ENCODE measurements at places on chromosomes 2 and 18. TPM values are rescaled to one million over a fixed set of nuclear protein-coding genes. Genes with fewer than 3 reads are reported as not detected.

The ABCB11 gene
- total RNA-seq: 0.37 TPM

The ATAD2B gene
- total RNA-seq: 45.4 TPM

The SP3 gene
- 69.3 TPM for total RNA-seq

The CD28 gene
- total RNA-seq: 9.0 TPM

The BCS1L gene
- 21.1 TPM for total RNA-seq

The CHRND gene
- not detected for total RNA-seq

The MAL gene
- total RNA-seq: not detected

The RBM45 gene
- total RNA-seq: 16.9 TPM

The CYBRD1 gene
- total RNA-seq: 296 TPM

The FAP gene
- 2.8 TPM for total RNA-seq

The GPBAR1 gene
- total RNA-seq: 74.2 TPM

The DSG1 gene
- total RNA-seq: not detected

The ACKR3 gene
- 115 TPM for total RNA-seq

The B3GNT7 gene
- 12.6 TPM for total RNA-seq

The CXCR2 gene
- total RNA-seq: 19.2 TPM

The RAD51AP2 gene
- not detected for total RNA-seq

The TUBA3E gene
- total RNA-seq: not detected

The MALT1 gene
- 18.5 TPM for total RNA-seq

The HJURP gene
- total RNA-seq: 0.09 TPM

The CASP10 gene
- 13.5 TPM for total RNA-seq

The C2orf78 gene
- not detected for total RNA-seq

The CHRNG gene
- total RNA-seq: not detected

The MEP1B gene
- total RNA-seq: not detected

The SERPINB12 gene
- total RNA-seq: not detected

The CNRIP1 gene
- 40.8 TPM for total RNA-seq

The ERMN gene
- total RNA-seq: 1.1 TPM
